Upper lobe of left lung (tissue), 6 donors: ENCODE measurements at places on chromosomes 12 and 14. TPM values are rescaled to one million over a fixed set of nuclear protein-coding genes. Genes with fewer than 3 reads are reported as not detected.

GRCh38 chr12:67107751-67108269, 161.3 kb upstream of the CAND1 start:
- no peaks in the 10 kb centered on the region for H3K36me3 ChIP-seq
- DNase-seq, result no peak
- H3K27ac ChIP-seq, result no peak overlapping the region
- H3K4me3 ChIP-seq, result no peak overlapping the region
- no peaks in the 10 kb centered on the region for H3K27me3 ChIP-seq

SPTB gene
- total RNA-seq, result 2.1 TPM

DNA sequence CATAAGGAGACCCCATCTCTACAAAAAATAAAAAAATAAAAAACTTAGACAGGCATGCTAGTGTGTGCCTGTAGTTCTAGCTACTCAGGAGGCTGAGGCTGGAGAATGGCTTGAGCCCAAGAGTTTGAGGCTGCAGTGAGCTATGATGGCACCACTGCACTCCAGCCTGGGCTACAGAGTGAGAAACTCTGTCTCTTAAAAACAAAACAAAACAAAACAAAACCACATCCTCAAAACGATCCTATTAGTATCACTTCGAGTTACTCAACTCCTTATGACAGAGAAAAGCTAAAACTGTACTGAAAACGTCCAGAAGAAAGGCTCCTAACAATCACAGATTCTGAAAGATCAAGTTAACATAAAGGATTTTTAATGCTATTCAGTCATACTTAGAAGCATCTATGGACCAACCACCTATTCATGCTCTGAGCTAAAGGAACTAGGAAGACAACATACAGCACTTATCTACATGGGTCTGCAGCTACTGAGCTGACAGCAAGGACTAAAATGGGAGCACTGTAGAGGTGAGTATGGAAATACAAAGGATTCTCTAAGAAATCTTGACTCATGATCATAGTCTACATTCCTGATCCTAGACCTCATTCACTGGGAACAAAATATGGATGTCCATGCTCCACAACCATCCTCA, 75.3 kb upstream of the DUSP6 start:
- H3K36me3 ChIP-seq, result no peaks in the 10 kb centered on the region
- H3K4me3 ChIP-seq, result no peak overlapping the region
- H3K27ac ChIP-seq, result no peak overlapping the region
- no peaks in the 10 kb centered on the region for H3K27me3 ChIP-seq

- no peak overlapping the region for H3K4me3 ChIP-seq
- DNase-seq, result no peak
- H3K36me3 ChIP-seq, result no peaks in the 10 kb centered on the region
Observed at GRCh38 chr12:111434049-111434448, 28.3 kb downstream of the SH2B3 start.

DNA sequence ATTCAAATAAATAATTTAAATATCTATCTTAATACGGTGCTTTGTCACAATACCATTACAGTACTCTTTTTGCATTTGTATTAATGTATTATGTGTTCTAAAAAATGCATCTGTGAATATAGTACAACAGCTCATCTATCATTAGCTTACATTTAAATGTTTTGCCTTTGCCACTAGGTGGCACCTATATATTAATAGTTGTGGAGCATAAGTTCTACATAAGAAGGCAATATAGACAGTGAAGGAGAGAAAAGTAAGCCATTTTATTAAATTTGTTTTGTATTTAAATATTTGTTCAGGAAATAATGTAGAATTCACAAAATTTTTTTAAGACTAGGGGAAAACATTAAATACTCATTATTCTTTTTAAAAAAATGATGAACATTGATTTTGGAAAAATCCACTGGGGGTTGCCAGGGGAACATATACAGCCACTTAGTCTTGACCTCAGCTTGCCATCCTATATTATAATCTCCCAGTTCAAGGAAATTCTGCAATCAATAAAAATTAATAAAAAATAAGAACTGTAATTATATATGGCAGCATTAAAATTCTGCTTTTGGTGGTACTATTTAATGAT, 9.8 kb downstream of the CCER1 start:
- H3K4me1 ChIP-seq, result no peaks in the 10 kb centered on the region
- no peaks in the 10 kb centered on the region for H3K27me3 ChIP-seq
- no peak overlapping the region for H3K27ac ChIP-seq
- no peaks in the 10 kb centered on the region for H3K36me3 ChIP-seq

- no peak overlapping the region for H3K4me3 ChIP-seq
- no peaks in the 10 kb centered on the region for H3K36me3 ChIP-seq
- no peak for DNase-seq
- H3K4me1 ChIP-seq, result no peaks in the 10 kb centered on the region
- H3K27me3 ChIP-seq, result no peaks in the 10 kb centered on the region
- no peak overlapping the region for H3K27ac ChIP-seq
Observed at GRCh38 chr14:22122829-22123560, 449.4 kb upstream of the OR4E1 start.

IL22 gene
- not detected for total RNA-seq

GRCh38 chr14:50069325-50069724, 47.0 kb downstream of the VCPKMT start:
- no peaks in the 10 kb centered on the region for H3K27me3 ChIP-seq
- no peak overlapping the region for H3K27ac ChIP-seq
- no peak overlapping the region for H3K4me3 ChIP-seq
- no peaks in the 10 kb centered on the region for H3K4me1 ChIP-seq
- no peaks in the 10 kb centered on the region for H3K36me3 ChIP-seq

AQP6 gene
- not detected for total RNA-seq

DNA sequence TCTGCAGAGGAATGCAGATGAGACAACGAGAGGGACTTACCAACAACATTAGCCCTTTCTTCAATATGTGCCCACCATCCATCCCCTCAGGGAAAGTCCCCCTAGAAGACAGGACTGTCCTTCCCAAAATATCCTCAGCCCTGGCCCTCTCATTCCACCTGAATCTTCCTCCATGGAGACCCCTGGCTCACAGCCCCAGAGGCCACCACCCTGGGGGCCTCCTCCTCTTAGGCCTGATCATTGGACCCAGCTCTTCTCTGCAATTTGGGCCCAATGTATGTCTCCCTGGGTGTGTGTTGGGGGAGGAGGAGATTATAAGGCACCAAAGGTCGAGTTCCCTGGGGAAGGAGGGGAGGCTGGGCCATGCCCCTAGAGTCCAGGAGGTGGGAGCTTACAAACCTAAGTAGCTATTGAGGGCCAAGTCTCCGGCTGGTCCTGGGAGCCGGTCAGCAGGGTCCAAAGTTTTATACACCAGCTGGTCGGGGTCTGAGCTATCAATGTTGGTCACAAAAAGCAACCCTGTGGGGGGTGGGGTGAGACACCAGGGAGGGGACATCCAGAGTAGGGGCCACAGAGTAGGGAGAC, 8.1 kb downstream of the ITGA7 start:
- no peaks in the 10 kb centered on the region for H3K36me3 ChIP-seq
- no peaks in the 10 kb centered on the region for H3K27me3 ChIP-seq
- no peak for DNase-seq
- no peaks in the 10 kb centered on the region for H3K4me1 ChIP-seq
- no peak overlapping the region for H3K4me3 ChIP-seq

GRCh38 chr12:89389755-89390661, 37.7 kb upstream of the DUSP6 start:
- H3K36me3 ChIP-seq, result no peaks in the 10 kb centered on the region
- H3K4me1 ChIP-seq, result peaks cover 44% of the 10 kb centered on the region
- peak overlapping the region; percentile 69 for H3K27ac ChIP-seq
- H3K27me3 ChIP-seq, result no peaks in the 10 kb centered on the region

DNA sequence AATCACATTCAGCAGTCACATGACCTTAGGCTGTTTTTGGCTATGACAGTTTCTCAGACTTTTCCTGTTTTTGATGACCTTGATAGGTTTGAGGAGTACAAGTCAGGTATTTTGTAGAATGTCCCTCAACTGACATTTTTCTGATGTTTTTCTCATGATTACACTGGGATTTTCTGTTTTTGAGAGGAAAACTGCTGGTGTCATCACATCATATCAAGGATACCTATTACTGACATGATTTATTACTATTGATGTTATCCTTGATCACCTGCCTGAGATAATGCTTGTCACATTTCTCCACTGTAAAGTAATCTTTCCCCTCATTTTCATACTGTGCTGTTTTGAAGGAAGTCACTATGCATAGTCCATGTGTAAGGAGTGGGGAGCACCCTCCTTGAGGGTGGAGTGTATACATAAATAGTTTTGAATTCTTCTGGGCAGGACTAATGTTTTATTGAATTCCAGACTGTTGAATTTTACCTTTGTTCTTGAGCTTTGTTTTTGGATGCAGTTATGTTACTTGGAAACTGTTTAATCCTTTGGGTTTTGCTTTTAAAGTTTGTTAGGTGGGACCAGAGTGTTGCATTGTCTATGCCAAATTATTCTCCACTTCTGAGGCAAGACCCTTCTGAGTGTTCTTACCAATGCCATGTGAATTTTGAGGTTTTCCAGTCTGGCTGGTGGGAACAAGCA, 444.5 kb upstream of the FAR2 start:
- H3K36me3 ChIP-seq, result no peaks in the 10 kb centered on the region
- H3K4me1 ChIP-seq, result no peaks in the 10 kb centered on the region
- no peak overlapping the region for H3K4me3 ChIP-seq
- H3K27me3 ChIP-seq, result no peaks in the 10 kb centered on the region
- H3K27ac ChIP-seq, result no peak overlapping the region

GRCh38 chr12:47712171-47712570, 6.3 kb upstream of the RPAP3 start:
- peaks cover 23% of the 10 kb centered on the region for H3K4me1 ChIP-seq
- no peak for DNase-seq
- no peak overlapping the region for H3K4me3 ChIP-seq
- no peak overlapping the region for H3K27ac ChIP-seq

DNA sequence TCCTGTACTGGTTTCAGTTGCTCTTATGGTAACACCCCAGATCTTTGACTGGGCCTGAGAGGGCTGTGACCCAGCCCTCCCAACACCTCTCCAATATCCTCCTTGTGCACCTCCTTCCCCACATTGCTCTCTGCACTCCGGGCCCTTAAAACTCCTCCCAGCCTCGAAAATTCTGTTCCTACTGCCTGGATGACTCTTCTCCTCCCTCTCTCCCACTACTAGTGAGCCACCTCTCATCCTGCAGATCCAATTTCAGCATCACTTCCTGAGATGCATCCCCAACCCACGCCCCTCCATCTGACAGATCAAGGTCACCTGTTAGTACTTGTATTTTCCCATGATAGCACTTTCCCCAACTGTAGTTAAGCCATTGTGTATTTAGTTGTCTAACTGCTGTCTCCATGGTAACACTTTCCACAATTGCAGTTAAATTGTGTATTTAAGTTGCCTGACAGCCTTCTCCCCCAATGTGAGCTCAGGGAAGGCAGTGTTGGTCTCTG, 11.5 kb upstream of the NT5DC3 start:
- no peaks in the 10 kb centered on the region for H3K36me3 ChIP-seq
- no peak overlapping the region for H3K4me3 ChIP-seq

DNA sequence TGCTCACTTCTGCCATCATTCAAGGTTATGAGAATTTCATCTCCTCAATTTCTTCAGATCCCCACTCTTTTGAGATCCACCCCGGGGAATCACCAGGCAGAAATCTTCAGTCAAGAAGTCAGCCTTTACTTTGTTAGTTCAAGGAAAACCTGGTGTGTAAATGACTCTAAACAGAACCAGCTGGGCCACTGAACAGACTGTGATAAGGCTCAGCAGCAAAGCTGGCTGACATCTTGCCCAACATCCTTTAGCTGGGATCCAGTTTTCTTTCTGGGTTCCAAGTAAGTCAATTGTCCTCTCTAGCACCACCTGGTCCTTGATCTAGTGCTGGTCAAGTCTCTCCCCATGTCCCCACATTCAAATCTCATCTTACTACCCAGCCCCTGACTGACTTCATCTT, 11.6 kb downstream of the CLMN start:
- H3K27ac ChIP-seq, result peak overlapping the region; percentile 46
- peaks cover 8% of the 10 kb centered on the region for H3K4me1 ChIP-seq
- DNase-seq, result no peak
- H3K27me3 ChIP-seq, result no peaks in the 10 kb centered on the region

DNA sequence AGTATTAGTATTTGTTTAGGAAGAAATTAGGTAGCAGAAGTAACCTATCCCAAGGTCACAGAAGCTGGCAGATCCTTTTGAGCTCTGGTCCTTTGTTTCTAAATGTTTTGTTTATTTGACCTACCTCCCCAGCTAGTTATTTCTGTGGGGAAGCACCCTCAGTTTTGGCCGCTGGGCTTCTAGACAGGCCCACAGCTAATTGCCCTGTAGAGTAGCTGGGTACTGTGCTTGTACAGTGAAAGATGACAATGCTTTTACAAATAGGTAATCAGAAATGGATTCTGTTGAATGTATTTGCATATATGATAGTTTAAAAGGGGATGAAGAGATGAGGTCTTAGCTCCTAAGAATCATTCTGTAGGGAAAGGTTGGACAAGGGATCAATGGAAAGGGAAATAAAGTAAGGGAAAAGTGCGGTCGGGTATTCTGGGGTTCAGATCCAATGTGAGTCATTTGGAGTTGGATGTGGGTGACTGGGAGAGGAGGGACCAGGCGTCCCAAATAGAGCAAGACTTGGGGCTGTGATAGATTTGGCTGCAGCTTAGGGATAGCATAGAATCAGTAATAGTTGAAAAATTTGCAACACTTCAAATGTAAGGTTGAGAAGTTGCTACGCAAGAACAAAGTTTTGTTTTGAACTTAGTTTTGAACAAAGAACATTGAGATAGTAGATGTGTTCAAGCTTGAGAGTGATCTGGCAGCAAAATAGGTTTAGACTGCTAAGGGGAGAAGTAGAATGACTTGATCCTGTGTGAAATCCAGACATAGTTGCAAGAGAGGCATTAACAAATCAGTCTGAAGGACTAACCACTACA, 3.6 kb downstream of the NUDT4 start:
- DNase-seq, result no peak
- no peaks in the 10 kb centered on the region for H3K27me3 ChIP-seq
- H3K4me1 ChIP-seq, result peaks cover 47% of the 10 kb centered on the region
- H3K4me3 ChIP-seq, result no peak overlapping the region
- H3K36me3 ChIP-seq, result no peaks in the 10 kb centered on the region
- H3K27ac ChIP-seq, result peak overlapping the region; percentile 98

GDF3 gene
- total RNA-seq, result not detected

DNA sequence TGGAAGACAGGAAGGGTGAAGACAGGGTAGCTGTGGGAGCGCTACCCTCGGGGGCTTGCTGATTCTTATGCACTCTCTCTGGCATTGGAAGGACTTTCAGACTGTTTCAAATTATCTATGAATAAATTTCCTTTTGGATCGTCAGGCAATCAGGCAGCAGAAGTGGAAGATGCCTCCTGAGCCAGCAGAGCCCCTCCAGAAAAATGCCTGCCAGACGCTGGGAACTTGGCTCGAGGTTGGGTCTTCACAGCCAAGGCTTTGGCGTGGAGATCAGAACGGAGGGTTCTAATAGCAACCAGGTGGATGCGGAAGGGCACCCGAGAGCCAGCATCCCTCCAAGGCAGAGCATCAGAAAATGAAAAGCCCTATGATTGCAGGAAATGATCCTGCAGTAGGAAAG, 119.2 kb upstream of the RFLNA start:
- H3K4me3 ChIP-seq, result no peak overlapping the region
- H3K27ac ChIP-seq, result no peak overlapping the region
- H3K4me1 ChIP-seq, result peaks cover 6% of the 10 kb centered on the region
- DNase-seq, result no peak
- no peaks in the 10 kb centered on the region for H3K27me3 ChIP-seq
- no peaks in the 10 kb centered on the region for H3K36me3 ChIP-seq

- no peak for DNase-seq
- H3K4me1 ChIP-seq, result no peaks in the 10 kb centered on the region
- H3K36me3 ChIP-seq, result no peaks in the 10 kb centered on the region
Observed at GRCh38 chr12:47145188-47145587, 65.4 kb upstream of the AMIGO2 start.
